ENCODE measurements at places on chromosomes 2 and 18.

DNA sequence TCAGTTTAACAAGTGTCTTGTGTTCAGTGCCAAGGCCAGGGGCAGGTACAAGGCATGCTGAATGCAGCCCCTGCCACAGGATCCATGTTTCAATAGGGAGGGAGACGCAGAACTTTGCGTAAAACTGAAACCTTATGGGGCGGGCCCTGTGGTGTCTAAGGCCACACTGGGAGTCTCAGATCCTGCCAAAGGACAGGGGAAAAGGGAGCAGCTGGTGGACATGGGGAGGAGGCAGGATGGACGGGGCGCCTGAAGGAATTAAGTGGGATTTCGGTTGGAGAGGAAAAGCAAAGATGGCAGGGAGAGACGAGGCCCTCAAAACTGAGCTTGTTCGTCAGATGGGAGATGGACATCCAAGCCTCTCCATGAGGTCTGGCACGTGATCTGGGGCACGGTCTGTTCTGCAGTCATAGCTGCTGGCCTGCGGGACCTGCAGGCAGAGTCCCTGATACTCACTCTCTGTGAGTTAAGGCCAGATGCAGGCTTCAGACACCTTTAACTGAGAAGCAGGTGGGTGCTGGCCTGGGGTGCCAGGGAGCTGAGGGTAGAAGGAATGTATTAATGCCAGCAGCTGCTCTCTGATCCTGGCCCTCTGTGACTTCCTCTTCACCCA is 48.8 kb downstream of the TCF7L1 start:
- no peak for DNase-seq

GRCh38 chr2:159292157-159292556 is 5.7 kb upstream of the WDSUB1 start:
- no peak for DNase-seq

- DNase-seq = no peak
These were observed 305.2 kb downstream of the CDH2 start for GRCh38 chr18:27871726-27872125.

DNA sequence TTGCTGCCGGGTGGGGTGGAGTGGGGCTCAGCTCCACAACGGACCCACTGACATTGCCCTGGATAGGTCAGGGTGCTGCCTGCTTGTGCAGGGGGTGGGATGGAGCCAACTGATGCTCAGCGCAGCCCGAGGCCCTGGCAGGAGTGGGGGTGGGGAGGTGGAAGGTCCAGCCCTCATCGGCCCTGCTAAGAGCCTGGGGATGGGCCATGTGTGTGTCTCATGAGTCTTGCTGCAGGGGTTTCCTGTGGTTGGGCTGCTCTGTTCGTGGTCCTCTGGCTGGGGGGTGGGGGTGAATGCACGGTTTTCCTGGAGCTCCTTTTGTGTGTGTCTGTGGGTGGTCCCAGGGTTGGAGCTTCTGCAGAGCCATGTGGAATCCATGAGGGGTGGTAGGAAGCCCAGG is 39.4 kb upstream of the GALR1 start:
- no peak for DNase-seq

DNA sequence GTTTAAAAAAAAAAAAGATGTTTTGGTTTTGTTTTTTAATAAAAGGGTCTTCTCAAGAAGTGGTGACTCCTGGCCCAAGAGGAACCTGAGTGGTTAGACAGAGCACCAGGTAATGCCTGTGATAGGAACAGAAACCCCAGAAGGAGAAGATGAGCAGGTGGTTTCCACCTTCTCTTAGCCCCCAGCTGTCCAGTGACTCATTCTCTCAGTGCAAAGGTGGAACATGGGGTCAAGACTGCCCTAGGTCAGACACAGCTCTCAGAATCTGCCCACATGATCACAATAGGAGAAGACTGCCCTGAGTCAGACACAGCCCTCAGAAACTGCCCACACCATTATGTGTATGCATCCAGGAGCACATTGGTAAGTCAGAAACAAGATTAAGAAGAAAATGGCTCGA is 61.8 kb downstream of the TBC1D8 start:
- peak; percentile 31 for DNase-seq

DNA sequence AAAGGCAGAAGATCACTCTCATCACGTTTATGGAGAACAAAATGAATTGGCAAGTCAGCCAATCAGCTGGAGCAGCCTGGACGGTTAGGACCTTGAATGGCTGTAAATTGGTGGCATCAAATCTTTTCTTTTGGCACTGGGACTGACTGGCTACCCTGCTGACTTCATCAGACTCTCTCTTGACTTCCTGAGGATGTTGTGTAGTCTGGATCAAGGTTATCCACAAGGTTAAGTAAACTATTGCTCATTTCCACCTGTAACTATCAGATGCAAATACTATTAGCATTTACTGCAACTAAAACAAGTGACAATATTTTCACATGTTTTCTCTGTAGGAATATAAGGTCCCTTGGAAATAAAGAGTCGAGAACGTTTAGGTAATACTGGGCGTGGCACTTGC is 134.3 kb upstream of the RASGRP3 start:
- no peak for DNase-seq

GRCh38 chr18:57561728-57562423 is 24.6 kb downstream of the FECH start:
- DNase-seq = no peak

DNA sequence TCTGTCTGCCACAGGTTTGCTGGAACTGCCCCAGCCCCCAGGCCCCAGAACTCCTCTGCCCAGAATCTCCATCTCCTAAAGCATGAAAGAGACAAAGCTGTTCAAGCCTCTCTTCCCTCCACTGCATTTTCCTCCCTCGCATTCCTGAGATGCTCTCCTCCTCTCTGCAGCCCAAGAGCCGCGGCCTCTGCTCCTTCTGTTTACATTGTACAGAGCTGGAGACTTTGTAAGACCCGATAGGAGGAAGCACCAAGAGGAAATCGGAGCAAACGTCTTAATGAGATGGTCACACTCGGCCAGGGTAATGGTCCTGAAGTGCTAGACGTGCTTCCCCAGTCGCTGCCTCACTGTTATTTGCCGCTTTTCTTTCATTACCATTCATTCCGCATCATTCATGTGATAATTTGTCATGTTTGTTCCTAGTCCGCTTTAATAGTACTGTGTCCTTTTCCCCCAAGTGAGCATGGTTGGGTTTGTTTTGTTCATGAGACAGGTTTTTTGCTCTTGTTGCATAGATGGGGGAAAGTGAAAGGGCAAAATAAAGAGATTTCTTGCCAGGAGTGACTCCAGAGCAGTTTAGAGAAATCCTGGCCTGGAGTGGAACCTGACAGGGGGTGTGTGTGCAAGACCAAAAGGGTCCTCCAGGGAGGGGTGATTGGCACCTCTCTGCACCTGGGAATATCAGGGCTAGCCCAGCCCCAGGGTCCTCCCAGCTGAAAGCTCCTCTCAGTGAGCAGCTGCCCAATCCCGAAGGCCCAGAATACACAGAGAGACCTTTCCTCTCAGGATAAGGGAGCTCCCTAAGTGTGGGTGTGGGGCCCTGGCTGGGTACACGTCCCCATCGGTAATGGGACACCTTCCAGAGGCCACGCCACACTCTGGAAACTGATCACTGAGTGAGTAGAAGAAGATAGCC is 44.9 kb upstream of the ID2 start:
- no peak for DNase-seq

DNA sequence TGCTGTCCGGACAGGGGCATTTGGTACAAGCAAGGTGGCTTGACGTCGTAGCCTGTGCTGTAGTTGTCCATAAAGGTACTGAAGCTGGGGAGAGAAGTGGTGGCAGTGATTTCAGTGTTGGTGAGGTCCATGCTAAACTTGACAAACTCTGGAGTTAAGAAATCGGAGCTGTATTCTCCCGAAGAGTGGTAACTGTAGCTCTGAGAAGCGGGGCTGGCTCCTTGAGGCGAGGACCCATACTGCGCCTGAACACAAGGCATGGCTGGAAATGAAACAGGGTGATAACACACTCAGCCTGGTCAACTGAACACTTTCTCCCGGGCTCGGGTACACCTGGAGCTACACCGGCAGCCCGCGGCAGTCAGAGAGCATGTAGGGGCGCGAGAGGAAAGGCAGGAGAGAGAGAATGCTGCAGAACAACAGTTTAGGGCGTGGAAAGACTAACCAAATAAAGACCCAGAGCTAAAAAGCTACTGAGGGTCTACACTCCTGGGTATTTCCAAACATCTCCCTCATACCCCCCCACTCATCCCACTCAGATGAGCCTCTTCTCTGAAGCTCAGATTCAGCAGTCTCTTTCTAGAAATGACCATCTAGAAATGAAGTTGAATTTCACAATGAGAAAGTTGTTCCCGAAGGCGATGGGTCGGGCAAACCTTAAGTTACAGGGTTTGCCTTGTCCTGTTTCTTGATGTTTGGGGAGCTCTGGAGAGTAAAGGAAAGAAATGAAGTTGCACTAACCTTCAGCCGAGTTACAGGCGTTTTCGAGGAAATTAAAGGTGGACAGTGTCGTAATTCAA is 2.4 kb downstream of the NR4A2 start:
- no peak for DNase-seq

- no peak for DNase-seq
These were observed 10.4 kb downstream of the ADCY3 start for GRCh38 chr2:24909555-24910177.

DNA sequence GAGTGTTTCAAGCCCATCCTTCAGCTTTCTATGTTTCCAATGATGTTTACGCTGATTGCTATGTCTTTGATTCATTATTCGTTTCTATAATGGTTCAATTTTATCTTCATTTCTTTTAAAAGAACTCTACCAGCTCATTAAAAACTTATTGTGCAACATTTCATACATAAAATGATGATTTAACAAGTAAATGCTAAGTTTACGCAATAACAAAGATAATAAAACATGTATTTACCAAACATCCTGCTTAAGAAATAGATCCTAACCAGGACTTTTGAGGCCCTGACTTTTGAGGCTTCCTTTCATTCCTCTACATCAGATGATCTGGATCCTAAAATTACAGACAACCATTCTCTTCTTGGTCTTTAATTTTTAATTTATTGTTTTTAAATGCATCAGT is 86.5 kb upstream of the DLGAP1 start:
- no peak for DNase-seq

DNA sequence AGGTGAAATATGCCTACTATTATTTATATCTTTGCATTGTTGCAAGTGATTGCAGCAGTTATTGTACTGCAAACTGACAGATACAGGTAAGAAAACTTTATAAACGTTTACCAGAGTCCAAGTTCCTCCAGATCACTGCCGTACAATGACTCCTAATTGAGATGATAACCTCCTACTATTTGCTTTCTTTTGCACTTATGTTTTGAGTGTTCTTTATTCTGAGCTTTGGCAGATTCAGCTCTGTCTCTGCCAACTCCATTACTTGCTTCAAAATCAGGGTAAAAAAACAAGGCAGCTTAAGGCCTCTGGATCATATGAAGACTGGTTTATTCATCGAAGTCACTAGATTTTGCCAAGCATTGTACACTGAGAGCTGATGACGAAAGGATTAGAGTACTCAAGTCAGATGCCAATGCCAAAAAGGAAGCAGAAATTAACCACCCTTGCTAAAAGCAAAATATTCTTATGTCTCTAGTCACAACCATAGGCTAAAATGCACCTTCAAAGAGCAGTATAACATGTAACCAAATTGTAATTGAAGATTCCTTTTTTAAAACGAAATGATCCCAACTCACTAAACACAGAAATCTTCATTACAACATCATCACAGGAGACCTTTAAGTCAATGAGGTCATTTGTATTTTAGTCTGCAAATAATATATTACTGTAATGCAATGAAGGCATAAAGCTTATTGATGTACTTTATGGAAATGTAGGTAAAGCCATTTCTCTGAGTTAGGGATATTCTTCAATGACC is 10.5 kb upstream of the IKZF2 start:
- DNase-seq = no peak

- no peak for DNase-seq
These were observed 317.7 kb downstream of the TDRD15 start for GRCh38 chr2:21441442-21441841.

GRCh38 chr18:76397631-76398030 is 97.4 kb downstream of the ZNF516 start:
- no peak for DNase-seq

- no peak for DNase-seq
These were observed 55.1 kb upstream of the ZNF397 start for GRCh38 chr18:35185771-35186170.

DNA sequence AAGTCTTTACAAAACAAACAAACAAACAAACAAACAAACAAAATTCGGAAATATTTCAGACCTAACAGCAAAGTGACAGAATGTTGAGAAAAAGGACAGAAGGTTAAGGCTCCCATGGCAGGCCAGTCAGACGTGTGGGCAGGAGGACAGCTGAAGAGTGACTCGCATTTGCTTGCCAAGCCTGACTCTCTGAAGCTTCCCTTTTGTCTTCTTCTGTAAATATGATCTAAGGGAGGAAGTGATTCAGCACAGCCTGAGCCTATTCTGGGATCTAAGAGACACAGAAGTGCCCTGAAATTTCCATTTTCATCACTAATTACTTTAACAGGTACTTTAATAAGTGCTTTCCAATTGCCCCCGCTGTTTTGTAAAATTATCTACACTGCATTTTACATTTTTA is 134.0 kb upstream of the LYPD1 start:
- no peak for DNase-seq

GRCh38 chr2:164850235-164850634 is 8.6 kb upstream of the COBLL1 start:
- DNase-seq = no peak

DNA sequence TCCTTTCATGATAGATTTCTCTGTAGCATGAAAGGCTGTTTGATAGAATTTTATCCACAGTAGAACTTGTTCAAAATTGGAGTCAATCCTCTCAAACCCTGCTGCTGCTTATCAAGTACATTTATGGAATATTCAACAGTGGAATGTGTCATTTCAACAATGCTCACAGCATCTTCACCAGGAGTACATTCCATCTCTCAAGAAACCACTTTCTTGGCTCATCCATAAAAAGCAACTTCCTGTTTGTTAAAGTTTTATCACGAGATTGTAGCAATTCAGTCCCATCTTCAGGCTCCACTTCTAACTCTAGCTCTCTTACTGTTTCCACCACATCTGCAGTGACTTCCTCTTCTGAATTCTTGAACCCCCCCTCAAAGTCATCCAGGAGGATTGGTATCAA is 29.4 kb downstream of the PDCL3 start:
- no peak for DNase-seq

DNA sequence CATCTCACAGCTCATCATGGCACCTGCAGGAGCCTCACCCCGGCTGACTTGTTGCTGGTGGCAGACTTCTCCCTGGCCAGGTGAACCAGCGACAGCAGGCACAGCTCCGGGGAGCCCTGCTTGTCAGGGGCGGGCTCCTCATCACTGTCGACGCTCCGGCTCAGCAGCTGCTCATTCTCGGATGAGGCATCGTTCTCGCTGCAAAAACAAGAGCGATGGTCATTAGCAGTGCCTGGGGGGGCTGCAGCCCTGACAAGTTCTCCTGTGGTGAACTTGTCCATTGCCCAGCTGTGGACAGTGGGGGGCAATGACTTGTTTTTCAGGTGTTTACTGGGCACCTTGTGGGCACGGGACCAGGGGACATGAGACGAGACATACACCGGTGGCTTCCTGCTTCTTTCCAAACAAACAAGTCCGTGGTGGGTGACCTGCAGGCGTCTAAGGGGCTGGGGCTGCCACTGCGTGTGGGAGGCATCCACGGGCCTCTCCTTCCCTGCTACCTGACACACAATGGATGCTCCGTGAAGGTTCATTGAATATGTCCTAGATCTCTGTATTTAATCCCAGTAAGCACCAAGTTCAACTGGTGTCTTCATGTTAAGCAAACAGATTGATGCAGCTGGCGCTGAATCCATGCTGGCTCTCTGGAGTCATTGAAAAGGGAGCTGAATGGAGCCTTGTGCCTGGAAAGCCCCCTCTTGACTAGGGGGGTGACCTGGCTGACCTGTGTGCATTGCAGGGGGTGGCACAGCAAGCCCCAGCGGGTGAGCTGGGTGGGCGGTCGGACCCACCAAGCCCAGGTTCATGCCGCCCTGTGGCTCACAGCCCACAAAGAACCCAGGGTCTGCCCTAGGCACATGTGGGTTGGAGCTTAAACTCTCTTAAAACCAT is 81.0 kb downstream of the EDAR start:
- no peak for DNase-seq

GRCh38 chr18:22408059-22408458 is 9.7 kb downstream of the CTAGE1 start:
- no peak for DNase-seq

All from NK-92 treated with Interleukin-12 subunit alpha and Interleukin-12 subunit beta, amount 100 ng/mL, for 24 hours (cell line).